ENCODE measurements at places on chromosomes 5 and 9.

- DNase-seq = no peak
Observed at GRCh38 chr9:21688108-21689102, 114.0 kb upstream of the MTAP start.

- DNase-seq = no peak
Observed at GRCh38 chr9:83965350-83966208, 14.4 kb downstream of the HNRNPK start.

DNA sequence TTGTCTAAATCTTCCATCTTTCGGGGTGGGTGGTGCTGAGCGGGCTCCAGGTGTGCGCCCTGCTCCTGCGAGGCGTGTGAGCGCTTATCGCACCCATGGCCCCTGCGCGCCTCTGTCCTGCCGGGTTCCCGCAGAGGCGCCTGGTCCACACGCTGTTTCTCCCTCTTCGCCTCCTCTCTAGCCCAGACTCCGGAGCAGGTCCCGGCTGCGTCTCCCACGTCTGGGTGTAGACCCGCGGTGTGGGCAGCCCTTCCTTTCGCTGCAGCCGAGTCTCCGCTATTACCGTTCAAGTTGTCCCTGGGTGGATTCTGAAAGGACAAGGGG is 40.5 kb upstream of the PLEKHG4B start:
- DNase-seq = no peak

DNA sequence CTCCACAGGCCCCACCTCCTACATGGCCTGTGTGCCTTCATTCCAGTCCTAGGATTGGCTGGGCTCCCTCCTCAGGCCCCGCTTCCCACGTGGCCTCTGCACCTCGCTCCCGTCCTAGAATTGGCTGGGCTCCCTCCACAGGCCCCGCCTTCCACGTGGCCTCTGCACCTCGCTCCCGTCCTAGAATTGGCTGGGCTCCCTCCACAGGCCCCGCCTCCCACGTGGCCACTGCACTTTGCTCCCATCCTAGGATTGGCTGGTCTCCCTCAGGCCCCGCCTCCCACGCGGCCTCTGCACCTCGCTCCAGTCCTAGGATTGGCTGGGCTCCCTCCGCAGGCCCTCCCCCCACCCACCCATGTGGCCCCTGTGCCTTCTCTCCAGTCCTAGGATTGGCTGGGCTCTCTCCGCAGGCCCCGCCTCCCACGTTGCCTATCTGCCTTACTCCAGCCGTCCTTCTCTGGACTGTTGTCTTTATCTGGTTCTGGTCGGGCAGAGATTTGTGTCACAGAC is 45.3 kb upstream of the CACNA1B start:
- DNase-seq = no peak

GRCh38 chr5:163105456-163105855 is 331.9 kb upstream of the CCNG1 start:
- peak; percentile 2 for DNase-seq

All from H54 (cell line).